ENCODE measurements at places on chromosomes 3 and 15.

DNA sequence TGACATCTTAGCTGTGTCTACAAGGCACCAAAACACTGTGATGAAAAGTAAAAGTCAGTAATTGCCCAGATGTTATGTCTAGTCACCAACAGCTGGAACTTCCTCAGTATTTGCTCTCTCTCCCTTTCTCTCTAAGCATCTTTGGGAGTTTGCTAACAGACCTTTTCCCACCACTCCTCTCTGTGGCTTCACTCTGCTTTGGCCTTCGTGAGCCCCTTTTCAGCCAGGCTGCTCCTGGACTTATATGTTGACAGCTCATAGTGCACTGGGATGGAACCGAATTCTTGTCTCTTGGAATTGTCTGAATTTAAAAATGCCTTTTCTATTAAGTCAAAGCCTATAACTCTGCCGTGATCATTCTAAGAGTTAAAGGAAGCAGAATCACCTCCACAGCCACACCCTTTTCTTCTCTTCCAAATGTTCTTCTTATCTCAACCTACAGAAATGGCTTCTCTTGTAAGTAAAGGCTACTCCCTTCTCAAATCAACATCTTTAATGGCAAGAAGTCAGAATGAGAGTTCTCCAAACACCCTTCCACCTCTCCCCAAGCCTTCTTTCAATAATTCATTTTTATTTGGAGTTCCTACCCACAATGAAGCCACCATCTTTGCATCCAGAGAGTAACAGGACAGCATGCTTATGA, 17.2 kb upstream of the FOXP1 start:
- DNase-seq, result no peak

DNA sequence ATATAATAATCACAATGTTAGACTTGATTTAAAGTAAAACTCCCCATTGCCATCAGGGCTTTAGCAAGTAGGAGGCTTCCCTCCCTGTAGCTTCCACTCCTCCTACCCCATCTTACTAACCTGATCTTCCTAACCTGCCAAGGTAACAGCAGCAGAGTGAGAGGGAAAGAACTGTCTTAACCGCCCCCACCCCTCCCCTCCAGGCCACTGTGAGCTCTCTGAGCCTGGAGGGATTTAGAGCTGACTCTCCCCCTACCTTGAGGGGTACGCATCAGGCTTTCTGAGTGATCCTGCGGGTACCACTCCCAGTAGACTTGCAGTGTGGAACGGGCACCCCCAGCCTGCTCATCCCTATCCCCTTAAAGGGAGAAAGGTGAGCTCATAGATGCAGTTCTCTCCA, 11.4 kb upstream of the PRSS50 start:
- DNase-seq, result no peak

DNA sequence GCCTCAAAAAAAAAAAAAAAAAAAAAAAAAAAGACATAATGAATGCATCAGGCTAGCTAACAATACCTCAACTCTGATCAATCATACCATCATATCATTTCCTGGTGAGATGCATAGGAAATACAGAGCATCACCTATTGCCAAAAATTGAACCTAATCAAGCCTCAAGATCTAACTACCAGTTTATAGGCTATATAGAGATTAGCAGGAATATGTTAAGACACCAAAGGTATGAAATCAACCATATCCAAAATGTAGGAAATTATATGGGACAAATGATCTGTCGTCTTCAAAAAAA, 387 bp upstream of the VPS33B start:
- DNase-seq, result no peak

- no peak for DNase-seq
These were observed 229.0 kb downstream of the SOX2 start for GRCh38 chr3:181940703-181941102.
